Inflammatory macrophage treated with lipopolysaccharide for 1 hour (primary cell): ENCODE measurements at places on chromosomes 5 and 9.

DNA sequence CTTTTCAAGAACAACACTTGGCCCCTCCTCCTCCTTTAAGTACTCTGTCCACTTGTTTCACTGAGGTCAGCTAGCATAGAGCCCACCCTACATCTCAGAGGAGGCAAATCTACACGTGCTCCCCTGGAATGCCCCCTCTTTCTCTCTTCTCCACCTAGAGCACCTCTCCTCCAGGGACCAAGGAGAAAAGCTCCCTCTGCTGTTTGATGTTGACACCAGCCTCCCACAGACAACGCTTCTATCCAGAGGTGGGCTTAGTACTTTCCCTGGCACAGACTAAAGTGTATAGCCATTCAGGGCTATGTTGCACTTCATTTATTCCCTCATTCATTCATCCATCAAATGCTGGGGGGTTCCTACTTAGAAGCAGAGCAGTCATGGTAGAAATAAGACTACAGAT is 68.2 kb upstream of the TAF1L start:
- DNase-seq, result no peak

DNA sequence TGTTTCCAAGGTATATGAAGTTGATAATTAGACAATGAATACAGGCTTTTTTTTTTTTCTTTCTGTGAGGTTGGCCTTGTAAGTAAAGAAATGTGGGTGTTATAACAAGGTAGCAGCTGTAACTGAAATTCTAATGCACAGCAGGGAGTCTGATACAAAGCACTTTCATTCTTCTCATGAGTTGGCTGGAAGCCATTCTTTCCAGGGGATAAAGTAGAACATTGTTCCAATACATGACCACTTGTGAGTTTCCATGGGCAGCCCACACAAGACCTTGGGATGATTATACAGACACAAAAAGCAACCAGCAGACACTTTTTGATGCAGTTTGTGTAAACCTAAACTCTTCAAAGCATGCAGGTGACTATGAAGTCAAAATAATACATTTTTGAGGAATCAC is 1785.9 kb upstream of the WWC1 start:
- DNase-seq, result no peak

DNA sequence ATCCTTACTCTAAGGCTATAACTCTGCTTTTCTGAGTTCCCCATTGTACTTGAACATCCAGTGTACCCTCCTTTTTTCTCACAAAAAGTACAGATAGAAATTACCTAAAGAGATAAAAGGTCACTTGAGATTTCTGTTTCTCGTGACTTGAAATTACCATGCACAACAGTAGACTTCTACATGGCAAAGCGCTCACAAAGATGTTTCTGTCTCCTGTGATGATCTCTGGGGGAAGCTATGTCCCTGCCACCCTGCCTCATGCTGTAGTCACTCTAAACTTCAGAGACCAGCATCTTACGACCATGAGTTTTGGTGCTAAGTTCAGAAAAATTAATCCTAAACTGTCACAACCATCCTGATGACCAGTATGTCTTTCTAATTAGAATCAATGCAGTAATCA is 36.2 kb downstream of the NFIB start:
- no peak for DNase-seq

GRCh38 chr5:50658246-50658645 is 8.2 kb upstream of the PARP8 start:
- peak; percentile 54 for DNase-seq

DNA sequence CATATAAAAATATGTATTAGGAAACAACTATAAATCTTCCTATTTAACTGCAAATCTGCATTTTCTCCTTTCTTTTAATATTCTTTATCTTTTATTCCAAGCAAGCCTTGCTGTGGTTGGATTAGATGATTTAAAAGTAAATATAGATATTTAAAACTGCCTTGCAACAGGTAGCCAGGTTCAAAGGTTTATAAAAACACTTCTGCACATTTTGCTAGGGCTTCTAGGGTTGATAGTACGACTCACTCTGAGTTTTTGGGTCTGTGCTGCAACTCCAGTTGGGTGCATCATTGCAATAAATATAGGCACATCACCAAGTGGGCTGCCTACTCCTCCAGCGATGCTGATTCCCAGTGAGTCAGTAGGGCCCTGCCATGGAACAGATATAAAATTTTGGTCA is 167.7 kb downstream of the MPDZ start:
- no peak for DNase-seq

GRCh38 chr9:6545017-6545691 is 100.4 kb downstream of the GLDC start:
- DNase-seq, result no peak

DNA sequence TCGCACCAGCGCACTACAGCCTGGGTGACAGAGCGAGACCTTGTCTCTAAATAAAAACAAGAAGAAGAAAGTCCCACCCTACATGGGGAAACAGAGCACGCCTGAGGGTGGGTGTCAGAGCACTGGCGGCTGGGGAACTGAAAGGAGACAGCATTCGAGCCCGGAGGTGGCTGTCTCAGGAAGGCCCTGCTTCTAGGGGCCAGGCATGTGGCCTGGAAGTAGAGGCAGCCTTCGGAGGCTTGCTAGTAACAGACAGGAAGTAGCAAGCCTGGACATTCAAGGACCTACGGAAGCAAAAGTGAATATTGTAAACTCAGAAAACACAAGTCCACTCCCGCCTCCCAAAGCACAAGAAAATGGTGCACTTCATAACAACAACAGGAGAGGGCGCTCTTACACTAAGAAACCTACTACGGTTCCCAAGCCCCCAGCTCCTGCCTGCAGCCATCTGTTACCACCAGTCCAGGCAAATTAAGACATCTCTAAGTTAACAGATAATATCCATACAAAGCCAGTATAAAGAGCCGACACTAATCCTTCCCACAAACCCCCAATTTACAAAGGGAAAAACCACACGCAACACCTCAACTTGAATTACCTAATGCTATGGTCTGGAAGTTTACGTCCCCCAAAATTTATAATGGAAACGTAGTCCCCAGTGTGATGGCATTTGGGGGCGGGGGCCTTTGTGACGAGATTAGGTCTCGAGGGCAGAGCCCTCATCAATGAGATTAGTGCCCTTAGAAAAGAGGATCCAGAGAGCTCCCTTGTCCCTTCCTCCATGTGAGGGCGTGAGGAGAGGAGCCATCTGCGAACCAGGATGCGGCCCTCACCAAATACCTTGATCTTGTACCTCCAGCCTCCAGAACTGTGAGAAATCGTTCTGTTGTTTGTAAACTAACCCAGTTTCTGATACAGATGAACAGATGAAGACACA is 7.7 kb downstream of the RASGEF1C start:
- DNase-seq, result no peak

DNA sequence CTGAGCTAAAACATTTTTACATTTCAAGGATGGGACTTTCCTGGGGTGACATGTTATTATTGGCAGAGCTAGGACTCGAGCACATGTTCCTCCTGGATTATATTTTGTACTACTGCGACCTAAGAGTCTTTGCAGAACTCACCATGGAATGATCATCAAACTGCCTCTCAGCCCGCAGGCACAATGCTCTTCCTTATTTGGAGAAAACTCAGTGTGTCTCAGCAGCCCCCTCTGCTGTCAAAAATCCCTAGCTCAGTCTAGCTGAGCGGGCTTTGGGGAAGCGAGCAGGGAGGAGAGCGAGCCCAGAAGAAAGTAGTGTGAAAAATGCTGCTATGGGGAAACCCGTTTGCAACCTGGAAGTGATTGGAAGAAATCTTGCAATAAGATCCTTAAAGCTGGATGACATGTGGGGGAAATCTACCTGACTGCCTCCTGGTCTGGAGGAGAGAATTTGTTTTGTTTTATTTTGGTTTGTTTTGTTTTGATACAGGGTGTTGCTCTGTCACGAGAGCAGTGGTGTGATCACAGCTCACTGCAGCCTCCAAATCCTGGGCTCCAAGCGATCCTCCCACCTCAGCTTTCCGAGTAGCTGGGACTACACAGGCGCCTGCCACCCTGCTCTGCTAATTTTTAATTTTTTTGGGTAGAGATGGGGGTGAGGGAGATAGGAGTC is 89.9 kb upstream of the CLINT1 start:
- peak; percentile 81 for DNase-seq

GRCh38 chr9:86246752-86247161 is 12.7 kb downstream of the C9orf153 start:
- DNase-seq, result no peak

DNA sequence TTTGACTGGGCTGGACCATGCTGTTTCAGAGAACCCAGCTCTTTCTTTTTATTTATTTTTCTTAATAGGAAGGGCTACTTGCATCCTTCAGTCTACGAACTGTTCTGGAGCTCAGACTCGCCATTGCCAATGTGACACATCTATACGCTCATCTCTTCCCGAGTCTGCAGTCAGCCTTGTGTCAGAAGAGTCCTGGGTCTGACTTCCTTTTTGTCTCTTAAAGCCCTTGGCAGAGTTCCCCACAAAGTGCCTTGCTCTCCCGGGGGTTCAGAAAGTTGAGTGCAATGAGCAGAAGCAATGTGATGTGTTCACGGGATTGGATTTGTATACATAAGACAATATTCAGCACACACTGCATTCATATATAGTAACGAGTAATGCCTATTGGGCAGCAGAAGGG is 140.4 kb downstream of the ATPSCKMT start:
- no peak for DNase-seq

DNA sequence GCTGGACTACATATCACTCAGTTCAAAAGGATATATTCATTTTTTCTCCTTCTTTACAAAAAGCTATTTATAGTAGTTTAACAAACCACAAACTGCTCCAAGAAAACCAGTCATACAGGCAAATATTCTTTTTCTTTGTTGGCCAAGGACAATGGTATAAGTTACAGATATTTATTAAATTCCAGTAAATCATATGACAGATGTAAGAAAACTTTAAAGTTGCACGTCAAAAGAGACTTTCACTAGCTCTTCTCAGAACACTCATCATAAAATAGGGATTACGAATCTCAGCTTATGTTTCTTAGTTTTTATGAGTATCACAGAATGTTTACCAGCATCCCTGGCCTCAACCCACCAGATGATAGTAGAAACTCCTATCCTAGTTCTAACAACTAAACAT is 67.2 kb downstream of the ANKRD31 start:
- DNase-seq, result no peak

DNA sequence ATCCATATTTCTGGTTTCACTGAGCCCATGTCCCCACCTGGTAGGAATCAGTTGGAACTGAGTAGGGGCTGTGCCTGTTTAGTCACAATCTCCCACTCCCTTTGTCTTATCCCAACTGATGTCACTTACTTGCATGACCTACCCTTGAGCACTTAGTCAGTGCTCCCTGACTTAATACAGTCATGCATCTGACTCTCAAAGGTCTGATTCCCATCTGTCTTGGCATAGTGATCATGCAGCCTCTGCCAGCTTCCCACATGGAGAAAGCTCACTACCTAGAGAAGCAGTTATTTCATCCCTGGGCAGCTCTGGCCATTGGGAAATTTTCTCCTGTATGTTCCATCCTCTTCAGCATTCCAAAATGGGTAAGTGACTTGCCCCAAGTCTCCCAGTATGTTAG is 24.8 kb downstream of the ABLIM3 start:
- DNase-seq, result no peak

GRCh38 chr5:140372971-140373487 is 13.0 kb downstream of the SLC4A9 start:
- DNase-seq, result peak; percentile 55

DNA sequence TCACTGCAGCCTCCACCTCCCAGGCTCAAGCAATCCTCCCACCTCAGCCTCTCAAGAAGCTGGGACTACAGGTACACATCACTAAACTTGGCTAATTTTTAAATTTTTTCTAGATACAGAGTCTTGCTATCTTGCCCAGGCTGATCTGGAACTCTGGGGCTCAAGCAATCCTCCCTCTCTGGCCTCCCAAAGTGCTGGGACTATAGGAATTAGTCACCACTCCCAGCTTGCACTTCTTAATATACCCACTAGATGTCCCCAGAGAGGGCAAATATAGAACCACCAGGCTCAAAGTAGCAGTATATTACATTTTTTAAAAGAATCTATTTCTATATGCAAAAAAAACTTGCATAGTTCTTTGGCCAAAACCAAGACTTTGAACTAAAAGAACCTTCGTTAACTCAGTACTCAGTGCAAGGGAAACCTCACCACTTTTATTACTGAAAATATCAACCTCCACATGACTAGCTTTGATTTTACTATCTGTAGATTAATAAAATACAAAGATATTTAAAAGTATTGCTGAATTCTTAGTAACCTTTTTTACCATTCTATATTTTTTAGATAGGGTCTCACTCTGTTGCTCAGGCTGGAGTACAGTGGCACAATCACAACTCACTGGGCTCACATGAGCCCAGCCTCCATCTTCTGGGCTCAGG is 25.8 kb upstream of the HSD17B3 start:
- peak; percentile 91 for DNase-seq

DNA sequence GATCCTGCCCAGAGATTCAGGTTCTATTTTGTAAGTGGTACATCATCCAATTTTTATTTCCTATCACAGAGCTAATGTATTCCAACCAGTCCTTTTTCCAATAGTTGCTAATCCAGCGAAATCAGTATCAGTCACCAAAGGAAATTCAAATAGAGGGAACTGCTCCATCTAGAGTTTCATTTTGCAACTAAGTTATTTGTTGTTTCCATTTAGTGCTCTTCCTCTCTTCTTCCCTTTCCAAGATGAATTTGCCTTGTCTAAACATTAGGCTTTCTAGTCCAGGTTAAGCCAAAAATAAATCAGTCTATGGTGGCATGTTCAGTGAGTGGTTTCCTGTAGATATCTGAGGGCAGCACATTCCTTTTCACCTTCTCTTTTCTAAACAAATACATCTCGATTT is 79.8 kb upstream of the SPATA31D4 start:
- no peak for DNase-seq

DNA sequence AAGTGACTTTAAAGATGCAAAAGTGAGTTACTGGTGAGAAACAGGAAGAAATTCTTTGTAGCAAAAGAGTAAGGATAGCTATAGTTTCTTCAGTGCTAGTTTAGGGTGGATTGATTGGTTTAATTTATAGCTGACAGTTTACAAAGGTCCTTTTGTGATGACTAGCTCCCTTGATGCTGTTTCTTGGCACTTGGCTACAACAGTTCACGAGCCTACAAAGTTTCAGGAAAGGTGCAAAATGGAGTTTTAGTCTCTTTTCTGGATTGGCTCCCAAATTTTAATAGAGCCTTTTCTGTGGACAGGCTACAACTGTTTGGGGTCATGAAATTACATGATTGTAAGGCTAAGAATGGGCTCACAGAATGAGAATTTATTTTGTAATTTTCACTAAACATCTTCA is 40.9 kb upstream of the BNIP1 start:
- DNase-seq, result no peak

- no peak for DNase-seq
Observed at GRCh38 chr5:171462928-171463861, 43.7 kb downstream of the FGF18 start.
